ENCODE measurements at places on chromosomes 1 and 21.

DNA sequence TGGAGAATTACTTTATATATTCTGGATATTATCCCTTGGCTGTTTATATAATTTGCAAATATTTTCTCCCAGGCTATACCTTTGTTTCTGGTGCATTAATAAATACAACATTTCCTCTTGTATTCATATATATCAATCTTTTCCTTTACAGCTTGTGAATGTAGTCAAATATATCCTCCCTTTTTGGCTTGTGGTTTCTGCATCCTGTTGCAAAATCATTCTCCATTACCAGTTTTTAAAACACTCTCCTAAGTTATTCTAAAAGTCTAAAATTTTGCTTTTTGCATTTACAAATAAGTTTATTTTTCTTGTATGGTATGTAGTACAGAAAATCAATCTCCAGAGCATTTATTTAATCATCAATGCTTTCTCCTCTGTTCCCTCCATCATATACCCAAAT is 909.4 kb downstream of the ADGRL2 start:
- no peak for DNase-seq

- no peak for DNase-seq
Observed at GRCh38 chr1:22536506-22536905, 26.8 kb upstream of the EPHA8 start.

DNA sequence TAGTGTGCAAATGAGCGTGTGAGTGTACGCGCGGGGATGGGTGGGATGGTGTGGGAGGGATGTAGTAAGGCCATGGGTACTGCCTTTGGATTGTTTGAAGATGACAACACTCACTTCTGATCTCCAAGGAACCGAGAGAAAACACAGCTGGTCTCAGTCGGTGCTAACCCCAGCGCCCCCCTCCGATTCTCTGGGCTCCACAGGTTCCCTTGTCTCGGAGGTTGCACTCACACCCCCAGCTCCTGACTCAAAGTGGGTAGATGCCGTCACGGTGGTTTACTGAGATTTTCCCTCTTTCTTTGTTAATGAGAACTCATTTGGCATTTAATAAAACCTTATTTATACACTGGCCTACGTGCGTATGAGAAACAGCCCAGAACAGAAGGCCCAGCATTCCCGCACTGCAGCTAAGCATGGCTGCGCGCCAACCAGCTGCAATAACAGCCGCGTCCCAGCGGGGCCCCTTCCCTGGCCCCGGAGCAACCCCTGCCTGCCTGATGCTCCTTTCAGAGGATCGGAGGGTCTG is 25.8 kb downstream of the ABCA4 start:
- DNase-seq: no peak

DNA sequence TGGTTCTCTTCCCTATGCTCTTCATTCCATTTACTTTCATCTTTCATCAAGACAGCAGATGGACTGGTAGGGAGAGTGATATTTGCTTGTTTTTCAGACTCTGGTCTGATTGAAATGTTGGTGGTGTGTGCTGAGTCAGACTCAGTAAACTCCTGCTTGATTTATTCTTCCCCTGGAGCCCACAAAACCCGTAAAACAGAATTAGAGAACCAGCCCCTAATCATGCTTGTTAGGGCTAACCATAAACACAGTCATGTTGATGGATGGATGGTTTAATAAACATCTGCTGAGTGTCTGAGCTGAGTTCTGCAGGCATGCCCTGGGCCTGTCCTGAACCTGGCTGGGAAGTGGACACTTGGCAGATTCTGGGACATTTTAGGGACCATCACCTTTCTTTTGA is 24.8 kb downstream of the NOS1AP start:
- DNase-seq: no peak

GRCh38 chr1:164702216-164702615 is 143.2 kb downstream of the PBX1 start:
- DNase-seq: no peak
